ENCODE measurements at places on chromosomes 4 and X.

DNA sequence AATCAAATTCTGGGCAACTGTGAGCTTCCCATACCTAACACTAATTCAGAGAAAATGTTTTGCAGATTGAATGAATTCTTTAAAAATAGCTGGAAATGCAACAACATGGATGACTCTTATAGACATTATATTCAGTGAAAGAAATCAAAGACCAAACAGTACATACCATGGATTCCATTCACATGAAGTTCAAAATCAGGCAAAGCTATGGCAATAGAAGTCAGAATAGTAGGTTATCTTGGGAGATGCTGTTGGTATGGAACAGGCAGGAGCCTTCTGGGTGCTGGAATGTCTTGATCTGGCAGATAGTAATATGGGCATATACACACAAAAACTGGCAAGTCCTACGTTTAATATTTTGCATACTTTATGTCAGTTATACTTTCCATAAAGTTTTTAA lies 25.5 kb upstream of the CBLL2 start:
- no peak for DNase-seq

GRCh38 chr4:158015241-158015640 lies 157.6 kb downstream of the GASK1B start:
- DNase-seq = no peak

GRCh38 chr4:106409901-106410889 lies 41.6 kb upstream of the GIMD1 start:
- no peak for DNase-seq

DNA sequence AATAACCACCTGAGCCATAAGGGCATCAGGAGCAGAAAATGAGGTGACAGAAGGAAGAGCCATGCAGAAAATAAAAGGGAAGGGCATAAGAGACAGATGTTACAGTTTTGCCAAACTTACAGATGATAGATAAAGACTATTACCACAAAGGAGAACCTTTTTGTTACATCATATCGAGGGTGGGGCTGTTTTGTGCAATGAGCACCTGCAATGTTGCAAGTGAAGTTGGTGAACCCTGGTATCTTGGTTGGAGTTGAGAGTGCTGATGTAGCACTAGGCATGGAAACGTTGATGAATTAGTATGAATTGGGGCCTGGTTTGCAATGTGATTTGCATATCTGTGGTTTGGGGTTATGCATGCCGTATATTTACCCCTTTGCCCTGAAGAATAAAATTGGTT lies 119.8 kb upstream of the TEX13D start:
- no peak for DNase-seq

GRCh38 chr4:97587912-97588311 lies 555.4 kb downstream of the STPG2 start:
- DNase-seq = no peak
